ENCODE measurements at places on chromosomes 5 and 9. TPM values are rescaled to one million over a fixed set of nuclear protein-coding genes. Genes with fewer than 3 reads are reported as not detected.

- no peak for DNase-seq
- H3K4me3 ChIP-seq, result no peak overlapping the region
- H3K36me3 ChIP-seq, result no peaks in the 10 kb centered on the region
These were observed 280.8 kb upstream of the IL12B start for GRCh38 chr5:159610966-159611579.

- DNase-seq, result peak; percentile 82
- H3K4me1 ChIP-seq, result no peaks in the 10 kb centered on the region
- H3K4me3 ChIP-seq, result no peak overlapping the region
These were observed 106.4 kb upstream of the DHFR start for GRCh38 chr5:80761176-80761575.

DNA sequence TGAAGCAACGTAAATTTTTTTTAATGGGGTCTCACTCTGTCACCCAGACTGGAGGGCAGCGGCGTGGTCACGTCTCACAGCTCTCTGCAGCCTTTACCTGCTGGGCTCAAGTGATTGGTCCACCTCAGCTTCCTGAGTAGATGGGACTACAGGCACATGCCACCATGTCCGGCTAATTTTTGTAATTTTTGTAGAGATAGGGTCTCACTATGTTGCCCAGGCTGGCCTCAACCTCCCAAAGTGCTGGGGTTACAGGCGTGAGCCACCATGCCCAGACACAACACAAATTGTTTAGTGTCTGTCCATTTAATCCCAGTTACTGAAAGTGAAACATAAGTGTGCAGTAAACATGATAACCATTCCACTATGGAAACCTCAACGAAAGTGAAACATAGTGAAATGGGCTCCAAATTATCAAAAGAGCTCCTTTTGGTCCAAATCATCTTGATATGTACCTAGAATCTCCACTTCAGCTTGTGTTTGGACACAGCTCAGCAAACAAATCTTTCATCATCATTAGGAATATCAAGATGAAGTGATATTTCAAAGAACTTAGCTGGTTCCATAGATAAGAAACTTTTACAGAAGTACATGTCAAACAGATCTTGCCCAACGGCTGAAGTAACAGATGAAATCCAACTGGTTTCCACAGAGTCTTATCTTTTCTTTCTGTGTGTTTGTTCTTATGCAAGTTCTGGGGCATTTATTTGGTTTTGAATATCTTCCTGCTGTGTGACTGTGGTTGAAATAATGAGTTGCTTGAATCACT lies 41.2 kb upstream of the PLPP1 start:
- no peaks in the 10 kb centered on the region for H3K27me3 ChIP-seq
- no peak for DNase-seq
- no peak overlapping the region for H3K27ac ChIP-seq
- no peaks in the 10 kb centered on the region for H3K36me3 ChIP-seq

DNA sequence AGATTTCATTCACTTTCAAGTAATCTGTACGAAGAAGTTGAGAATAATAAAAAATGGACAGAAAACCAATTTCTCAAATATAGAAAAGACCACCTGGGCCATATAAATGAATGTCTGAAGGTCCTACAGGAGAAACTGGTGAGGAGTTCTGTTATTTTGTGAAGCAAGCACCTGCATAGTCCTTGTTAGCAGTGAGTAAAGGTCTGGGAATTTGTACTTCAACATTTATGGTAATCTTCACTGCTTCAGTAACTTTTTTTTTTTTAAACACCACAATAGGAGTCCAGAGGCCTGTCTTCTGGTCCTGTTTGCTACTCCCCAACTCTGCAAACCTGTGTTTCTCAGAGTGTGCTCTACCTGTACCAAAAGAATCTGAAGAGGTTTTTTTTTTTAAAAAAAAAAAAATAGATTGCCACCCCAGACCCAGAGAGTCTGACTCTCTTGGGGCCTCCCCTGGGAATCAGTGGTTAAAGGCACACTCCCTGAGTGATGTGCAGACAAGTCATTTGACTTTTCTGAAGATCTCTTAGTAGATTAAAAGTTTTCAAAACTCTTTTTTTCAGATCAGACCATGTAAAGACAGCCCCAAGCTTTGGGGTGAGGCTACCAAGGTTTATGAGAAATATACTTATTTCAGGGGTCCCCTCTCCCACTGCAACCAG lies 55.5 kb downstream of the FAM81B start:
- no peaks in the 10 kb centered on the region for H3K27me3 ChIP-seq
- DNase-seq, result no peak
- no peaks in the 10 kb centered on the region for H3K36me3 ChIP-seq
- H3K4me3 ChIP-seq, result no peak overlapping the region
- peaks cover 4% of the 10 kb centered on the region for H3K4me1 ChIP-seq

DNA sequence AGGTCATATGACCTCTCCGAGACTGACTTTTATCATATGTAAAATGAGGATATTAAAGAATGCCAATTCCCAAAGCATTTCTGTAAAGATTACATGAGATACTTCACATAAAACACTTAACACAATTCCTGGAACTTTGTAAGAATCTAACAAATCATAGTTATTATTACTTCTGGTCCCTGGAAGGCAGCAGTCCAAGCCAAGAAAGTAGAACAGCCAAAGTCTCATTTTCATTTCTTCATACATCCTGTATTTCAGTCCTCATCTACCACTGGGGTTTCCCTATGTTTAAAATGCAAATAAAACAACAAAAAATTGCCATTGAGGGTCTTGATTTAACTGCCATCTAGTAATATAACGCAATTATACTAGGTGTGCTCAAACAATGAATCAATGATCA lies 179.5 kb downstream of the MARCHF11 start:
- no peak overlapping the region for H3K27ac ChIP-seq
- no peak for DNase-seq

DNA sequence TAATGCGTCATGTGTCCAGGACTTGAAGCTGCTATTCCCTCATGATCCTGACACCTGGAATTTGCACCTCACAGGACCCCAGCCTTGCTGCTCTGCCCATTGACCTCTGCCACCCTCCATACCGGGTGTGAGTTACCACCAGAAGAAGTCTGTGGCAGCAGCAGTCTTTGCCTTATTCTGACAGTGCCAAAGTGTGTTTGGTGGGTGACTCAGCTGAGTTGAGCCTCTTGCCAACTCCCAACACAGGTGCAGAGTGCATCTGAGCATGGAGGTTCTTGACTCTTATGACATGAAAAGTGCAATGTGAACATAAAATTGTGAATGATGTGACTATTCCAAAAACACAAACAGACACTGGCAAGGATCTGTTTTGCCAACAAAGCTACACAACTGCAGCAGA lies 1166.5 kb upstream of the CDH18 start:
- DNase-seq, result no peak
- no peaks in the 10 kb centered on the region for H3K36me3 ChIP-seq
- H3K27me3 ChIP-seq, result no peaks in the 10 kb centered on the region
- no peaks in the 10 kb centered on the region for H3K4me1 ChIP-seq
- no peak overlapping the region for H3K4me3 ChIP-seq

GRCh38 chr5:123093601-123094236 lies 4.7 kb downstream of the PRDM6 start:
- peak; percentile 76 for DNase-seq
- peaks cover 4% of the 10 kb centered on the region for H3K4me1 ChIP-seq
- H3K27me3 ChIP-seq, result peaks cover 99% of the 10 kb centered on the region
- H3K27ac ChIP-seq, result no peak overlapping the region
- H3K4me3 ChIP-seq, result peak overlapping the region; percentile 65

GRCh38 chr9:110655754-110656641 lies 12.6 kb upstream of the MUSK start:
- no peaks in the 10 kb centered on the region for H3K4me1 ChIP-seq
- H3K27ac ChIP-seq, result no peak overlapping the region
- H3K27me3 ChIP-seq, result no peaks in the 10 kb centered on the region
- no peak overlapping the region for H3K4me3 ChIP-seq
- DNase-seq, result no peak

DNA sequence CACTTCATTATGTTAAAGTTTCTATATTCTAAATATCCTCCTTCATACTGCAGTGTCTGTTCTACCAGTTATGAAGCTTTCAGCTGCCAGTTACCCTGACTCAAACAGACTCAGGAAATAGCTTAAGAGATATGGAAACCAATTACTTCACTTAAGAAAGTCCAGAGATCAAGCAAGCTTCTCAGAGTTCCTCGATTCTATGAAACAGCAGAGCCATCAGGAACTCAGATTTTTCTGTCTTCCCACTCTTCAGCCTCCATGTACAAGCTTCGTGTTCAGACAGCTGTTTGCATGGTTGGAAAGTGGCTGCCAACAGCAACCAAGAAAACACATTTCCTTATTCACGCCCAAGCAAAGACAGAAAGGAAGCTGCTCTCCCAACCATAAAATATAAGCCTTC lies 216.1 kb downstream of the ACTL7B start:
- H3K27ac ChIP-seq, result no peak overlapping the region
- peaks cover 4% of the 10 kb centered on the region for H3K27me3 ChIP-seq
- no peak for DNase-seq
- no peaks in the 10 kb centered on the region for H3K4me1 ChIP-seq

DNA sequence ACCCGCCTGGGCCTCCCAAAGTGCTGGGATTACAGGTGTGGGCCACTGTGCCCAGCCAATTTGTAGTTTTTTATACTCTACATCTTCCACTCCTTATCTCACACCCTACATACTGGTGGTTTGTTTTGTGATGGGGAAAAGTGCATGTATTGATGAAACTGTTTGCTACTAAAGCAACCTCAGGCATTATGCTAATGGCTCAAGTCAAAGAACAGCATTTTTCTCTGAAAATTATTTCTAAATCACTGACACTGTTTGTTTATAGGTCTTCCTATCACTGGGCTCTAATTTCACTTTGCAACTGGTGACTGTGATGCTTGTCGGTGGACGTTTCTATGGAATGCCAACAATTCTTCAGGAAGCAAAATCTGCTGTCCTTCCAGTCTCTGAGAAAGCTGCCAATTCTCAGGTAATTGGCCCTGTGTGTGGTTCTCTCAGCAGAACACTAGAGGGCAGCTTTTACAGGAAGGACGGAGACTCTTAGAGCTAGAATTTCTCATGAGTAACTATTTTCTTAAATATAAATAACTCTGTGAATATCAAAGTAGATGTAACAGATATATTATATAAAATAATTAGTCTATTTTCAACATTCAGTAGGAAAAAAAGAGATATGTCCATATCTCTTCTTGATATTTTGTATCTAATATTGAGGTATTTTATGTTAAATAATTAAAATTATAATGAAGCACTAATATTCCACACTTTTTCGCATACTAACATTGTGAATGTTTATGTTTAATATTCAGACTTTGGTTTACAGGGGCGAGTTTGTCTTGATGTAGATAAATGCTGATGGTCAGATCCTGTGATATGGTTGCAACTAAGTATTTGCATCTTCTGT lies 244.1 kb downstream of the ADGRV1 start:
- H3K27me3 ChIP-seq, result no peaks in the 10 kb centered on the region
- H3K4me3 ChIP-seq, result no peak overlapping the region
- H3K27ac ChIP-seq, result no peak overlapping the region
- peak; percentile 78 for DNase-seq
- no peaks in the 10 kb centered on the region for H3K4me1 ChIP-seq

Gene CDH9
- total RNA-seq, result not detected

- no peak overlapping the region for H3K27ac ChIP-seq
- no peak for DNase-seq
- no peaks in the 10 kb centered on the region for H3K27me3 ChIP-seq
- H3K4me1 ChIP-seq, result no peaks in the 10 kb centered on the region
These were observed 102.5 kb upstream of the SHB start for GRCh38 chr9:38171538-38171884.

- H3K27ac ChIP-seq, result peak within 1 kb of the TSS; percentile 45
- peaks cover 24% of the 10 kb centered on the region for H3K27me3 ChIP-seq
- H3K36me3 ChIP-seq, result no peaks in the 10 kb centered on the region
- H3K4me1 ChIP-seq, result no peaks in the 10 kb centered on the region
- H3K4me3 ChIP-seq, result peak within 1 kb of the TSS; percentile 86
These were observed at the start of gene SLC1A3 for GRCh38 chr5:36606428-36607113. SLC1A3 (plus strand) TSS chr5:36606606; CDS start chr5:36608424, 1,818 bp downstream.

GRCh38 chr5:380701-381309 lies 59.3 kb downstream of the AHRR start:
- H3K4me3 ChIP-seq, result no peak overlapping the region
- H3K27me3 ChIP-seq, result peaks cover 1% of the 10 kb centered on the region
- DNase-seq, result peak; percentile 28
- H3K27ac ChIP-seq, result no peak overlapping the region

- H3K27me3 ChIP-seq, result peaks cover 9% of the 10 kb centered on the region
- no peak overlapping the region for H3K4me3 ChIP-seq
- H3K4me1 ChIP-seq, result no peaks in the 10 kb centered on the region
- H3K36me3 ChIP-seq, result no peaks in the 10 kb centered on the region
- no peak overlapping the region for H3K27ac ChIP-seq
These were observed 111.7 kb upstream of the PUM3 start for GRCh38 chr9:2955575-2955974.

Data from endodermal cell (in vitro differentiated cells).